ENCODE measurements at places on chromosomes 1 and 21. TPM values are rescaled to one million over a fixed set of nuclear protein-coding genes. Genes with fewer than 3 reads are reported as not detected.

EPRS1 gene
- 203 TPM for total RNA-seq

MX1 gene
- 33.3 TPM for total RNA-seq

SYCP1 gene
- total RNA-seq = not detected

- no peak for DNase-seq
Measured at GRCh38 chr1:197850042-197850441, 52.4 kb upstream of the C1orf53 start.

- peak; percentile 78 for DNase-seq
Measured at GRCh38 chr1:1876335-1876930, 14.5 kb downstream of the GNB1 start.

GRCh38 chr1:107669996-107670395, 295.0 kb downstream of the VAV3 start:
- no peak for DNase-seq

GRCh38 chr1:93219443-93219842, 38.9 kb downstream of the CCDC18 start:
- no peak for DNase-seq

- peak; percentile 74 for DNase-seq
Measured at GRCh38 chr21:42010507-42011495, 641 bp upstream of the ZBTB21 start.

DNA sequence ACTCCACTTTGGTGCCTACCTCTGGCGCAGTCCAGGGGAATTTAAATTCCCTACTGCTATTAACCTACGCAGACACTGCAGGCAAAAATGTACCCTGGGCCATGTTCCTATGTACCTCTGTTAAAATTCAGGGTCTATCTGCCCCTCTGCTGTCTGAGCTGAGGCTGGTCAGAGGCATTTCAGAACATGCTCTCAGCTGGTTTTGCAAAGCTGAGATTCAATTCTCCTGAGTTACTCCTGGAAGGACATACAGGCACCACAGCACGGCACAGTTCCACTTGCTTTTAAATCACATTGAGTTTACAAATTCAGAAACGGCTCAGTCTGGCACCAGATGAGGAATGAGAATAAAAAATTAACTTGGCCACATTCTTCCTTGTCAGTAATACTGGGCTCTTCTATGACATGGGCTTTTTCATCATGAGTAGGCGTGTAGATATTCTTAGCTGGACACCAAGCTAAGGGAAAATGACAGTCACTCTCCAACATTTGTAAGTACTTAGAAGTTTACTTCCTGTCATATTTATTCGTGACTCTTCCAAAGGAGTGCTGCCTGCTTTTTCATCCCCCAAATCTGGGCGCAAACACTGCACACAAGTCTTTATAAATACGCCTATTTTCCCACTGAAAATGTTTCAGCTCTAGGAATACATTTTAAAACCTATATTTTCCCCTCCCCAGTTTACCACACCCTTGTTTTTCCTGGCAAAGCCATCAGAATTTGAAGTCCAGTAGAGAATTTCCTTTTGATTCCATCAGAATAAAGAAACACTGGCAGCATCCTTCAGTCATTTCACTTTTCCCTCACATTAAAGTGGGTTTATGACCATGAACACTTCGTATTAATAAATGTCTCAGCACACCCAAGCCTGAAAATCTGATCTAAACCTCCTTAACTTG, 1.9 kb downstream of the C1orf198 start:
- DNase-seq = no peak

DNA sequence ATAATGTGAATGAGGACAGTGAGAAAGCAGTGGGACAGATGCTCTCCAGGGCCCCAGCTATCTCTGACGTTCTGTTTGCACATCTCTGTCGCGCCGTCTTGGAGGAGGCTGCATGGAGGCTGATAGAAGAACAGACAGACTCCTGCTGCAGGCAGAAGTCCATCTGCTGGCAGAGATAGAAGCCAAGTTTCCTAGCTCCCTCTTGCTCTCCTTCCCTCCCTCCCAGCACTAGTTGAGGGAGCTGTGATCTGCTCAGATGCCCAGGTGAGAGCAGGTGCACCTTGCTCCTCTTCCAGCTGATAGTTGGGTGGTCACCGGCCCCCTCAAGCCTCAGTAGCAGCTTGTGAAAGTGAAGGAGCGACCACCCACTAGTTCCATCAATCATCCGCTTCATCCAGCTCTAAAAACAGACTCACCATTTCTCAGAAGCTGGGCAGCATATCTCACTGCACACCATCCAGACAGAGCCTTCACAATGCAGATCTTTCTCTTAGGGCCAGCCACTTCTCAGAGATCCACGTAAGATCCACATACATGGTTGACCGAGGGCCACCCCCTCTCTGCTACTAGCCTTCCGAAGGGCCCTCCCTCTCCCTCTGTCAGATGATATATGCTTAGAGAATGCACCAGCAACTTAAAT, 12.9 kb downstream of the LRRN2 start:
- DNase-seq = peak; percentile 21

GRCh38 chr1:92903765-92904164, 57.5 kb downstream of the DIPK1A start:
- no peak for DNase-seq

- peak; percentile 85 for DNase-seq
Measured at GRCh38 chr1:40344597-40344996, 27.5 kb upstream of the COL9A2 start.

GRCh38 chr1:113946112-113946511, 17.0 kb downstream of the HIPK1 start:
- no peak for DNase-seq
